ENCODE measurements at places on chromosomes 2 and 18. TPM values are rescaled to one million over a fixed set of nuclear protein-coding genes. Genes with fewer than 3 reads are reported as not detected.

- no peak for DNase-seq
These were observed 59.9 kb upstream of the DNER start for GRCh38 chr2:229774237-229774636.

DNA sequence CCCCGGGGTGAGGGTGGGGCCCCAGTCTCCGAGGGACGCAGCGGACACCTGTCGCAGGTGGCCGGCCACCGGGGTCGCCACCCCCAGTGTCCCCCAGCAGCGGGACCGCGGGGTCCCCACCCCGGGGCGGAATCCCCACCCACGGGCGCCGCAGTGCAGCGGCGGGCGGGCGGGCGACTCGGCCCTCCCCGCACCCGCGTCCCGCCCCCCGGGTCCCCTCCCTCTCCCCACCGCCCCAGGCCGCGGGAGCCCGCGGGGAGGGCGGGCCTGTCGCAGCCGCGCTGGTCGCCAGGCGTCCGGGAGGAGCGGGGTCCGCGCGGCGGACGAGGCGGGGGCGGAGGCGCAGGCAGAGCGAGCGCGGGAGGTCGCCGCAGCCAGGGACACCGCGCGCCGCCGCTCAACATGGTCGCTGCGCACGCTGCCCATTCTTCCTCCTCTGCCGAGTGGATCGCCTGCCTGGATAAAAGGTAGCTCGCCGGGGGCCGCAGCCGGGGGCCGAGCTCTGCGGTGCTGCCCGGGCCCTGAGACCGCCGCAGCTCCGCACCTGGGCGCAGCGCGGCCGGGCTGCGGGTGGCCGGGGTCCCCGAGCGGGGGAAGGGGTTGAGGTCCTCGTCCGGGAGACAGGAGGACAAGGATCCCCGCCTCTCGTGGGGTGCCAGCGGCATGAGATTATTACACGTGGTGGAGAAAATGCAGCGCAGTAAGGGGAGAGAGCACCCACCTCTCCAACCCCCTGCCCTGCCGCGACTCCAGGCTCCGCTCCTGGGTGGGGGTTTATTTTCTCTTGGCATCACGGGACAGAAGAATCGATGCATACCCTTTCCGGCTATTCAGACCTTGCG, at the start of gene RAPGEF4:
TSS of gene RAPGEF4 (plus strand) at position 264 of the 842 bp plus-strand sequence. CDS start at position 403, 139 bp downstream.
- no peak for DNase-seq

DNA sequence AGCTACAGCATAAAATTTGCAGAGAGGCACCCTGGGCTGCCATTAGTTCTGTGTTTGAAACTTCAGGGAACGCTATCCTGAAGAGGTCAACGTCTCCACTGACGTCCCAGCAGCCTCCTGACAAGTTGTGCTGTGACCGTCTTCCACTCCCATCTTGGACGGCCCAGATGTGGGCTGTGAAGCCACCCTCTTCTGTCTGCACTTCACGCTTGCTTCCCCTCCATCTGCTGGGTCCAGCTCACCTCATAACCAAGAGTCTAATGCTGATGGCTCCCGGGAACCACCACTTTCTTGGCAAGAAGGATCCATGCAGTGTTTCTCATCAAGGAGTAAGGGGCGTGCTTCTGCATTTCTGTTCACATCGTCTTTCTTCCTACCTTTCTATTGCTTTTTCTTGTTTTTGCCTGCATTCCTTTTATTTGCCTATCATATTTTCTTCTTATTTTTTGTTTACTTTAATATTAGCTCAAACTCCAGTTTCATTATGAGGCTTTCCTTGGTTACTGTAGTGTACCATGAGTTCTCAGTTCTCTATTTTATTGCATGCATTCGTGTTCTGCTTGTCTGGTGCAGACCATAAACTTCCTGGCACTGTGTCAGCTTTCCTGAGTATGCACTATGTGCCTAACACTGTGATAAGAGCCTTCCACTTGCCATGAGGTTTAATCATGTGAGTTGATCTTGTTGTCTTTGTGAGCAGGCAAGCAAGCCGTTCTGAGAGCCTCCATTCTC, 631.8 kb upstream of the RAB6C start:
- no peak for DNase-seq

DNA sequence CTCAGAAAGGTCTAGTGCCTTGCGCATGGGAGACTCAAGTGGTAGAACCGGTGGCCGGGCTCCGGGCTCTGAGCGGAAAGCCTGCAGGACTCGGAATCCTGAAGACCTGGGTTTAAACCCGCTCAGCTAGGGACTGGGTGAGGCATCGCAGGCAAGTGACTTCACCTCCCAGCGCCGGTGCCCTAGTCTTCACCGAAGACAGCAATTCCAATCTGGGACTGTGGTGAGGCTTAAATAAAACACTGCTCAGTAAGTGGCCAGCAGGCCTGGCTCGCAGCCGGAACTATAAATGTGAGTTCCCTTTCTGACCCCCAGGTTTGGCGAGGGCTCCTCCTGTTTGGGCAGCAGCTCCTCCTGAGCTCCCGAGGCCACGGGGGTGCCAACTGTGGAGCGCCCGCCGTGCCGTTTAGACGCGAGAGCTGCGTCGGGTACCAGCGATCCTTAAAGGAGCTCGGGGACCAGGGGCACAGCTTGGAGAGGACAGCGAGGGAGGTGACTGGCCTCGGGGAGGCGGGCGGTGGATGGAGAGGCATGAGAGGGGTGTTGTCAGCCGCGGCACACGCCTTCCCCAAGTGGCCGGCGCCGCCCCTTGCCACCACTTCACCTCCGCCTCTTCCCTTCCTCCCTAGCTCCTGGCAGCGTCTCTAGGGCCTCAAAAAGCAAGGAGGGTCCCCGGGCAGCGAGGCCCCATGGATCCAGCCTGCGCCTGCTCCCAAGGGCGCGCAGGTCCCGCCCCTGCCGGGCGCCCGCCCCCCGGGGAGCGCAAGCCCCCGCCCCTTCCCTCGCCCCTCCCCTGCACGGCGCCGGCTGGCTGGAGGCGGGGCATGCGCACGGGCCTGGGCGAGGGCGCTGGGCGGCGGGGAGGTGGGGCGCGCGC, 757 bp upstream of the MTCL1 start:
- peak; percentile 95 for DNase-seq

DNA sequence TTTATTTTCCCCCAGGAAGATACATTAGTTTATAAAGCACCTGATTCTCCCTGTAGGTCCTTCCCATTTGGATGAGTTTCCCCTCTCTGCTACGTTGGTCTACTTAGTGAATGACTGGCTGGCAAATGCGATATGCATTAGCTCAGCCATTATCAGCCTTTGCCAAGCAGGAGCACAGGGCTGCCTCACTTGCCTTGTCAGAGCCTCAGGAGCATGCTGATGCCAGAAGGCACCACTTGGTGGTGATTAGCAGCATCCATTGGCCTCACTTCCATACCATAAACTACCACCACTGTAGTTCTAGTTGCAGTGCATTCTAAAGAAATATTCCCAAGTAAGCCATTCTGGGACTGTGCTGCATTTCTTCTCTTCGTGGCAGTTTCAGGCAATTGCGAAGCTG, 442.8 kb upstream of the CHST9 start:
- no peak for DNase-seq

- no peak for DNase-seq
These were observed 167.9 kb downstream of the FBXO15 start for GRCh38 chr18:73979742-73980141.

DNA sequence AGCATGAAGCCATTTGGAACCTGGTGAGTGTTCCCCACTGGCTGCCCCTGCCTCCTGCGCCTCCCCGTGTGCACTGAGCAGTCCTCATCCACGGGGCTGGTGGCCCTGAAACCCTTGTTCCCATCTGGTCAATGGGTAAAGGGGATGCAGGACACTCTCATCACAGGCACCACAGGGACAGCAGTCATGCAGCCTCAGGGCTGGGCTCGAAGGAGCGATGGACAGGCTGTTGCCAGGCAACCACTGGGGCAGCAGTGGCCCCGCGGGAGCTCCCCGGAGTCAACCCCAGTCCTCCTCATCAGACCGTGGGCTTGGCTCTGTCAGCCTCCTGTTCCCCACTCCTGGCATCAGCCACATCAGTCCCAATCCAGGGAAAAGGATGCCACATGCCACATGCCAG, 509.5 kb downstream of the EIPR1 start:
- DNase-seq: no peak

- DNase-seq: no peak
These were observed 385.7 kb downstream of the MBD2 start for GRCh38 chr18:53838746-53839145.

DNA sequence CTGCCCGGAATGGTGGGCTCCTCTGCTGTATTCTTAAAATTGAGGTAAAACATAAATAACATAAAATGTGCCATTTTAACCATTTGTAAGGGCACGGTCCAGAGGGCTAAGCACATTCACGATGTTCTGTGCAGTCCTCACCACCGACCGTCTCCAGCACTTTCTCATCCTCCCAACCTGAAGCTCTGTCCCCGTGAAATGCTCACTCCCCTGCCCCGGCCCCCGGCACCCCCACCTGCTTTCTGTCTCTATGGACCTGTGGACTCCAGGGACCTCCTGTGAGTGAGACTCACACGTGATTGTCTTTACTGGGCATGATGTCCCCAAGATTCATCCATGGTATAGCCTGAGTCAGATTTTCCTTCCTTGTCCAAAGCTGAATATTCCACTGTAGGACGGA, 38.7 kb upstream of the CTDP1 start:
- DNase-seq: no peak

- no peak for DNase-seq
These were observed 4.9 kb downstream of the PAX3 start for GRCh38 chr2:222293660-222294630.

GRCh38 chr2:206611191-206611590, 31.1 kb upstream of the FAM237A start:
- no peak for DNase-seq

- DNase-seq: no peak
These were observed 132.7 kb upstream of the NT5C1B start for GRCh38 chr2:18722101-18722500.

- DNase-seq: no peak
These were observed 62.8 kb downstream of the SMIM21 start for GRCh38 chr18:75364512-75365253.

GRCh38 chr2:103784261-103784660, 1022.4 kb downstream of the TMEM182 start:
- DNase-seq: no peak

DNA sequence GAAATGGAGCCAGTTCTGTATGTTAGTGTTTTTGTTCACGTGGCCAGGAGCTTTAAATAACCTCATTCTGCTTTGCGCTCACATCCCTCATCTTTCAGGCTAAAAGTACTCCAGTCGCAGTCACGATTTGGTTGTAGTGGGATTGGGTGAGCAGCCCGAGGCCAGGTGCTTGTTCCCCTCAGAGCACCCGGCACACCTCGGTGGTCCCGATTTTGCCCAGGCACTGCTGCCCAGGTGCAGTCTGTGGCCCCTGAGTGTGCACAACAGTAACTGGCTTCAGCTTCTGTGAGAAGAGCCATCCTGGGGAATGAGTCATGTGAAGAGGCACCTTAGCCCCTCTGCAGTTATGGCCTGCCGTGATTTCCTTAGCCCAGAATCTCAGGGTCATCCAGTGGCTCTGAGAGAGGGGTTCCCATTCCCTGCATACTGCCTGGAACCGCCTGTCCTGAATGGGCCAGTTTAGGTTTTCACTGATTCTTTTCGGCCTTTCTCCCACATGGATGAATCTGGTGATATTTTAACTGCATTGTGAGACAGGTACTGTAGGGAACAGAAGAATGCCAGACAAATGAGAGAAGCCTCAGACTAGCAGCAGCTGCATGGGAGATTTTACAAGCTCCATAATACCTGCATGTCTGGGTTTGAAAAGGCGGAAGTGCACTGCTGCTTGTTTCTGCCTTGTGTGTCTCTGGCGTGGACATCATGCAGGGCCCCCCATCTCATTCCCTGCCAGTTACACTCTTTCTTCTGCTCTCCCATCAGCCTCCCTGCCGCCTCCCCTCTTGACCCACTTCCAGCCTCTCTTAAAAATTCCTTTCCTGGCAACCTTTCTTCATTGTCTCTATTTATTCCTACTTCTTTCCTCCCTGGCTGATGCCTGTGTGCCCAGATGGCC, 33.5 kb downstream of the IMPA2 start:
- no peak for DNase-seq

DNA sequence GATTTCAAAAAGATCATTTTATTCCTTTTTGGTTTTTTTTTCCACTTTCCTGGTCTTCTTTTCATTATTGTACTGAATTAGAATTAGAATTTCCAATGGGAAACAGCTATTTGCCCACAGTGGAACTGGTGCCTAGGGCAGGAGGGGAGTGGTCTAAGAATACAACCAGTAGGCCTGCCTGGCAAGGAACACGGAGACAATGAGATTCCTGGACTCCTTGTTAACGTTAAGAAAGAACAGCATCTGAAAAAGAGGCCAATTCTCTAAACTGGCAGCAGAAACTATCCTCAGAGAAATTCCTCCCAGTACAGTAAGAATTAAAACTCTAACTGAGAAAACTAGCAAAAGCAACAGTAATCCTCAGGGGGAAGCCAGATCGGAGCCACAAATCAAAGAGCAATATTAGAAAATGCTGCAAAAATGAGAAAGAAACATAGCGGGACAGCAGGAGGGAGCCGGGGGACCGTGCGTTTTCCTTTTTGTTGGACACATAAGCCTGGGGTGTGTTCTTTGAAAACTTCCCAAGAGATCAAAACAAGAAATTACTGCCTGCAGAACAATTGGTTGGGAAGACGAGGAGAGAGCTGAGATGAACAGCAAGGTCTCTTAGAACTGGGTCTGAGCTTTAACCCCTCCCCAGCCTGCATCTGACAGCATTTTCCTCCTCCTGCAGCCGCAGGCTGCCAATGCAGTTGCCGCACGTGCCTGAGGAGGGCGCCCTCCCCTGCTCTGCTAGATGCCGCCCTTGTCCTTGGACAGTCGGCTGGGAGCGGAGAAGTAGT, 776.0 kb downstream of the TSN start:
- peak; percentile 54 for DNase-seq

DNA sequence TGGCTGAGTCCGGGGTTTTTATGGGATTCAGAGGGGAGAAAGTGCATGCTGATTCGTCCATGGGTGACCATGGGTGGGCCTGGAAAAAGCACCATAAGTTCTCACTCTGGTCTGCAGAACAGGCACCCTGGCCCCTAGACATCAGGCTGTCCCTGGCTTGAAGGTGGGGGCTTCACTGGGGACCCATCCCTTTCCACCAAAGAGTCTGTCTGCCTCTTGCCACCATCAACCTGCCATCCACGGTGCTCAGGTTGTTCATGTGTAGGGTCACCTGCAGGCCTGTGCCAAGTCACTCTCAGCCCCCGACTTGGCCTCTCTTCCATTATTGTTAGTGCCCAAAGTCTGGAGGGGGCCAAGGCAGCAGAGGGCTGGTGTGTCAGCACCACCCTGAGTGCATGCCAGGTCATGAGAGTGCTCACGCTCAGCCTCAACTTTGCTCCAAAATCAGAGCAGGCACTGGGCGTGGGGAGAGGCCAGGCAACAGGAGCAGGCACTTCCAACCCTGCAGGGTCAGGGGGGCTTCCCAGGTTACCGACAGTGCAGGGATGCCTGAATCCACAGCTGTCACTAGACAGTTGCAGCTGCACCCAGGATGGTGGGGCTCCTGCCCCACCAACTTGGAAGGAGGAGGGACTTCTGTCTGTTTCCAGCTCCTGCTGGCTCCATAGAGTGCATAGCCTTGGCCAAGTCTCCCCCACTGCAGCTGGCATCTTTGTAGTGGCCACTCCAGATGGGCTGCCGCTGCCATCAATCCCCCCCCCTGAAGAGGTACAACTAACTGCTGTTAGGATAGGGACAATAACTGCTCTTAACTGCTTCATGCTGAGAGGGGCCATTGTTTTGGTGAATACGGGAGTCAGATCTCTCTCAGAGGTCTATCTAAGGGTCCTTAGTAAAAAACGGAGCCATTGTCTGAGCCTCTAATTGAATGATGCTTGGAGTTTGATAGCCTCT, 209.3 kb downstream of the AKAIN1 start:
- no peak for DNase-seq

The SH3RF3 gene
- total RNA-seq: 7.4 TPM

The SIGLEC15 gene
- total RNA-seq: 0.32 TPM

The ASB3 gene
- 29.0 TPM for total RNA-seq

The C2orf81 gene
- total RNA-seq: 2.1 TPM

The CDH2 gene
- total RNA-seq: 1.8 TPM

The EFHD1 gene
- 10.7 TPM for total RNA-seq

The PROC gene
- total RNA-seq: not detected

The SLC9A2 gene
- 0.58 TPM for total RNA-seq
